Testis (tissue), 5 donors: ENCODE measurements at places on chromosomes 5 and 9. TPM values are rescaled to one million over a fixed set of nuclear protein-coding genes. Genes with fewer than 3 reads are reported as not detected.

- no peak for DNase-seq
Observed at GRCh38 chr9:123609844-123610243, 253.8 kb downstream of the CRB2 start.

DNA sequence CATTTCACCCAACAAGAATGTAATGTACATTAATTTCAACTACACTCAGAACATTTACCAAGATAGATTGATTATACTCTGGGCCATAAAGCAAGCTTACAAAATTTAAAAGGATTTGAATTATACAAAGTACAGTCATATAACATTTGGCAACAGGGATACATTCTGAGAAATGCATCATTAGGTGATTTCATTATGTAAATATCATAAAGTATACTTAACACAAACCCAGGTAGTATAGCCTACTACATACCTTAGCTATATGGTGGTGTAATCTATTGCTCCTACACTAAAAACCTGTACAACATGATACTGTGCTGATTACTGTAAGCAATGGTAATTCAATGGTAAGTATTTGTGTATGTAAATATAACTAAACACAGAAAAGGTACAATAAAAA is 202.9 kb downstream of the MPDZ start:
- no peak for DNase-seq

DNA sequence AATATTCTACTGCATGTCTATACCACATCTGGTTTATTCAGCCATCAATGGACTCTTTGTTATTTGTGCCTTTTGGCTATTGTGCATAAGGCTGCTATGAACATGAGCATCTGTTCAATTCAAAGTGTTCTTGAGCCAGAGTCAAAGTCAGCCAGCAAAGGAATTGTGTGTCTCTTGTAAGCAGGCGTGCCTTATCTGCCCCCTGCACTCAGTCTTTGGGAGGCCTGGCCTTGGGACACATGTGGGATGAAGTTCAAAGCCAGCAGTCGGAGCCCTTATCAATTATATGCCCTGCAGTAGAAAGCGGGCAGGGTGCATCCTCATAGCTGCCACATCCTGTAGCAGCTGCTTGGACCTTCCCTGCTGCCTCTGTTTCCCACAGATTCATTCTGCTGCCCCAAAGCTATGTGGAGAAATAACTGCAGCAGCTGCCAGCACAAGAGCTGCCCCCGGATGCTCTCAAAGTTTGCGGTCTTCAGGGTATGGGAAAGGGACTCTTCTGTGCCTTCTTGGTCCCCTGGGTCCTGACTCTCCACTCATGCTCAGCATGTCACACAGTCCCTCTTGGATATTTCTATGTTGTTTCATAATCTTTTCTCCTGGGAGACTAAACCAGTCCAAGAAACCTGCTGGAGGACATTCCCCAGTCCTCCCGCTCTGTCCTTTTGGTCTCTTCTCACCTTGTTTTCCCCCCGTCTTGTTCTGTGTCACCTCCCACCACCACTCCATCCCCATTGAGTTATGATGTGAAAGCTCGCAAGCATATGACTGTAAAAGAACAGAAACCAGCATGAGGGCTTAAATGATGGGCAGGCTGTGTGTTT is 35.9 kb downstream of the STOM start:
- peak; percentile 80 for DNase-seq

GRCh38 chr5:109305352-109305751 is 104.4 kb downstream of the PJA2 start:
- DNase-seq = no peak

DNA sequence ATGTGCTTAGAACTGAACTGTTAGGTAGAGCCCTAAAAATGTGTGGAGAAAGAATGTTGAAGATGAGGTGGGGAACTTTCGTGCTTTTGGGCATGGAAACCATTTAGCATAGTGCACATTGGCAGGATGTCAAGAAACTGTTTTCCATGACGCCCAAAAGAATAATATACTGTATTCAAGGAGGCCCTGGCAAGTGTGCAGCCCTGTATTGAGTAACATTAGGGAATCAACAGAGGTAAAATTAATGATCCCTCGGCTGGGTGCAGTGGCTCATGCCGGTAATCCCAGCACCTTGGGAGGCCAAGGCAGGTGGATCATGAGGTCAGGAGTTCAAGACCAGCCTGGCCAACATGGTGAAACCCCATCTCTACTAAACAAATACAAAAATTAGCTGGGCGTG is 20.9 kb upstream of the PLIN2 start:
- no peak for DNase-seq

DNA sequence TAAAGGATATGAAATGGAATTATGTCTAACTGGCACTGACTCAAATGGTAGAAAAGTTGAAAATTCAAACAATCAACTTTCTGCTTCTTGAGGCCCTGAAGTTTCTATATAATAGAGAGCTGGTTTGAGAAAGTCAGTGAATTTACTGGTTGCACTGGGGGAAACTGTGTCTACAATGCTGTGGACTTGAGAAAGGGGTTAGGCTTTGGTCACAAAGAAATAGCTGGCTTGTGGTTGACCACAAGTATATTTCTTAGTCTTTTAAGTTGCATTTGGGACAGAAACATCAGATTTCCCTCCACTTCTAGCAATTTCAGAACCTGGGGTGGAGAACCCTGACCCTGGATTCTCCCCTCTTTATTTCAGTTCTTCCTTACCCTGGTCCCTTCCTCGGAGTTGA is 192.6 kb upstream of the ACTBL2 start:
- no peak for DNase-seq

DNA sequence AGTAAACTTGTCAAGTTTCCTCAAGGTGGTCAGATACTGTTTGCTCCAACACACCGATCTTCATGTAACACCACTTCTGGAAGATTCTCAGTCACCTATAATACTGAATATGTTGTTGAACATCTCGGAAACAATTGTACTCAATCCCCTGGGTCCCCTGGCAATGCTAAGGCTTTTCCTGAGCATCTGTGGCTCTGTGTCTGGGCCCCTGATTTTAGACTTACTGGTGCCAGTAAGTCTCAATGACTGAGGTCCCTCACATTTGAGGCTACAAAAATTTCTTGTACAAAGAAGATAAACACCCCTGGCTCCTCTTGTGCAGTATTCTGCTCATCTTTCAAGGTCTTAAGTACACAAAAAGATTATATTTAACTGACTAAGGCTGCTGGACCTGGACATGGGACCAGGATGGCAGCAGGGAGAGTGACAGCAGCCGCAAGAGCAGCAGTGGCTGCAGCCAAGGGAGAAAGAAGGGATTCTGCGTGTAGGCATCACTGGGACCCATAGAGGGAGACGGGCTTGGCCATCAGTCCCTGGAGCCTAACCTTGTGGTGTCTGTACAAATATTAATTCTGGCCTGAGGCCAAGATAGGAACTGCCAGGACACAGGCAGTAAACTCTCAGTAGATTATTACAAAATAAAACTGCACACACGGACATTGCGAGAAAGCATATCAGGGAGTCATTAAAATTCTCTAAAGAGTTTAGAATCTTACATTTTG is 49.0 kb upstream of the TNPO1 start:
- no peak for DNase-seq

DNA sequence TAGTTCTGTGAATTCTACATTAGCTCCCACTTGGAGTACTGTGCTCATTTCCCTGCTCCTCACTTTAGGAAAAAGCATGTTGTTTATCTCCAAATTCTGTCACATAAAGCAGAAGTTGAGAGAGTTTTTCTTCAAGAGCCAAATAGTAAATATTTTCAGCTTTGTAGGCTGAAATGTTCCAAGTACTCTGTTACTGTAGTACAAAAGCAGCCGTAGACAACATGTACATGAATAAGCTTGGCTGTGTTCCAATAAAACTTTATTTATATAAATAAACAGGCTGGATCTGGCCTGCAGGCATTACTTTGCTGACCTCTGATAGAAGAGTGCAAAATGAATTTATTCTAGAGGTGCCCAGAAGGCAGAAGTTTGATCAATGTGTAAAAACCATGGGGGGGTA is 73.0 kb upstream of the AGXT2 start:
- no peak for DNase-seq

- no peak for DNase-seq
Observed at GRCh38 chr5:43609752-43610151, 6.8 kb downstream of the NNT start.

Gene RGS14
- 25.3 TPM for polyA plus RNA-seq

Gene NAIF1
- 25.1 TPM for polyA plus RNA-seq

Gene CCDC192
- 22.6 TPM for polyA plus RNA-seq
